ENCODE measurements at places on chromosomes 7 and 10.

DNA sequence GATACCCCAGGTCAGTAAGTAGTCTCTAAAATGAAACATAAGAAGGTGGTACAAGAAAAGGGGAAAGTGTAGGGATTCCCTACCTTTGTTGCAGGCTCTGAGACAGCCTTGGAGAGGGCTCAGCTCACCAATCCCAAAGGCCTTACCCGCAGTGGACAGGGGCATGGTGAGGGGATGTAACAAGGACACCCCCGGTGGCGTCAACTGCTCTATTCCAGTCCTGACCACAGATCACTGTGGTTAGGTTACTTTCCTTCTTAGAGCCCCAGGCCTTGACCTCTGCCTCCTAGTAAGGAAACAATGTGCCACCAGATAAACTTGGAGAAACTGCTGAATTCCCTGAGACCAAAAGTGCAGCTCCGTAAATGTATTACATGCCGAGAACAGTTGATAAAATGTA, 17.5 kb downstream of the PLXNA4 start:
- DNase-seq: no peak

- no peak for DNase-seq
Observed at GRCh38 chr7:92268921-92269320, 23.1 kb downstream of the ANKIB1 start.

DNA sequence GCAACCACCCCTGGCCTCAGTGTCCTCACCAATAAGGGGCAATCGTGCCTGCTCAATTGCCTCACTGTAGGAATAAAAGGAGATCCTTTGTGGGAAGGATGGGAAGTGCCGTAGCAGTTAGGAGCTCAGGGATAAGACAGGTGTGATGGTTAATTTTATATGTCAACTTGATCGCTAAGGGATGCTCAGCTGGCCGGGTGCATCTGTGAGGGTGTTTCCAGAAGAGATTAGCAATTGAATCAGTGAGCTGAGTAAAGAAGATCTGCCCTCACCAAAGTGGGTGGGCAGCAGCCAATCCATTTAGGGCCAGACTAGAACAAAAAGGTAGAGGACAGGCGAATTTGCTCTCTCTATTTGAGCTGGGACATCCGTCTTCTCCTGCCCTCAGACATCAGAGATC, 46.3 kb downstream of the BUB3 start:
- no peak for DNase-seq

GRCh38 chr10:14022052-14022451, 308.7 kb downstream of the FRMD4A start:
- no peak for DNase-seq

DNA sequence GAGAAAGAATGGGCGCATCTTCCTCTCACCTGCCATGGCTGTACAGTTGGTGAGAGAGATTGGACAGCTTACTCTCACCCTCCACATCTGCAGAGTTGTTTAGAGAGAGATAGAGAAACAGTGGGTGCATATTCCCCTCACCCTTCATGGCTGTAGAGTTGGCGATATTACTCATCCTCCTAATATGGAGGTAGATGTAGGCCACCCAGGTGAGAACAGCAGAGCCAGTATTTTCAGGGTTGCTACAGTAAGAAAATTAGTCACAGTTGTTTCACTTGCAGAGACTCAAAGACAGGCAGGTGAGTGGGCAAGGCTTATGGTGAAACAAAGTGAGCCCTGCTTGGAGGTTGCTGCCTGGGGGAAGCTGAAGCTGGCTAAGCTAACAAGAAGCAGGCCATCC, 65.0 kb upstream of the PFKP start:
- DNase-seq: no peak

DNA sequence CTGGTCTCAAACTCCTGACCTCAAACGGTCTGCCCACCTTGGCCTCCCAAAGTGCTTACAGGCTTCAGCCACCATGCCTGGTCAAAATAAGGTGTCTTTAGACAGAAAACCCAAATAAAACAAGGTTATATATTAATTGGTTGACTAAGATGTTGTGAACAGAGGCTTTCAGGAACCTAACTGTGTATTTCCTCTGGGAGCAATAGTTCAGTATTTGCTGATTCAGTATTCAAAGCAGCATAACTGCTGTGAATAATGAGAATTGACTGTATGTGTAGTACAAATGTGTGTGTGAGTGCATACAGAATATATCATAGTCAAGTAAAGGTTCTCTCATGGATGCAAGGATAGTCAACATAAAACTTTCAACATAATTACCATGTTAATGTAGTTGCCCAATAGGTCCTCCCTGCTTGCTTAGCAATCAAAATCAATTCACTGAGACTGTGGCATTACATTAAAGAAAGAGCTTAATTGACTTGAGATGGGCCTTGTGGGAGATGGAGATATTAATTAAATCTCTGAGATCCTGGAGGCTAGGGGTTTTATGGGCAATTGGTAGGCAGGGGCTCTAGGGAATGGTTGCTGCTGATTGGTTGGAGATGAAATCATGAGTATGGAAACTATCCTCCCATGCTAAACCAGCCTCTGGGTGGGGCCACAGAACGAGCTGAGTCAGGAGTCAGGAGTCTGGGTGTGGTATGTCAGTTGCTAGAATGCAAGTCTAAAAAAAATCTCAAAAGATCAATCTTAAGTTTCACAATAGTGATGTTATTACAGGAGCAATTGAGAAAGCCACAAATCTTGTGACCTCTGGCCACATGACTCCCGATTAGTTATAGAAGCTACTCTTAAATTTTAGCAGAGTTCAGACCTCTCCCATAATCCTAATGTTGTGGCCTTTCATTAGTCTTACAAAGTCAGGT, 162.7 kb downstream of the AKR1D1 start:
- DNase-seq: no peak

Measured in RPMI8226 (cell line).